ENCODE measurements at places on chromosomes 5 and 9.

DNA sequence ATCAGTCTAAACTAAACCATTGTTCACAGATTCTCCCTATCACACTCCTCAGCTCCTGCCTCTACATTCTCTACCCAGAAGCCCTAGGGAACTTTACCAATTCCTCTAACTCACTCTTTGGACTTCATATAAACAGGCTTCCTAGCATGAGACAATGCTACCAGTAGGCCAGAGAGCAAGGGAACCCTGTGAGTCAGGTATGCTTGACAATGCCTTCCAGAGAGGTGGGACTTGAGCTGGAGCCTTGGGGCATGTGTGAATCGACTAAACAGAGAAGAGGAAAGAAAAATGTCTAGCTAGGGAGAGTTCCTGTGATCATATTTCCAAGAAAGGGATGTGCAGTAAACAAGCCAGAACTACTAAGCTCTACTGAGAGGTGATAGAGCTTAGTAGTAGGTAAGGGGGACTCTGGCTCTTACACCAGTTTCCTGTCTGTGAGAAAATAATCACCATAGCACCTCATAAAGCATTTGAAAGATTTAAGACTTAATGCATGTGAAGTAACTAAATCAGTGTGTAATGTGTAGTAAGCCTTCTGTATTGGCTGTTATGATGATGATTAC, 6.4 kb upstream of the RFK start:
- DNase-seq, result no peak

GRCh38 chr5:117209479-117209878, 634.9 kb upstream of the SEMA6A start:
- no peak for DNase-seq

DNA sequence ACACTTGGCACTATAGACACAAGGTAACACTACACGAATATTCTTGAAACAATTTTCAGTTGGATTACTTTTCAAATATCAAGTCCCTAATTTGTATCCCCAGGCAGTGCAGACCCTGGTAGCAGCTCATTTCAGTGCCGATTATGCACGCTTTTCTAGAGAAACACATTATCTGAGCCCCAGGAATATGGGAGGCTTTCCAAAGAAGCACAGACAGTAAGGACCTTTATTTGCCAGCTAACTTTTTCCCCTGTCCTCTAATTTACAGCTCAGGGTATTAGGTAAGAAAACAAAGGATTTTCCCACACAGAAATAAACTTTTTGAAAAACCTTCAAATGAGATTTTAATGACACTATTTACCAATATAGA, 852.3 kb upstream of the DMAC1 start:
- DNase-seq, result no peak

- DNase-seq, result no peak
Observed at GRCh38 chr5:133741396-133741795, 129.1 kb upstream of the FSTL4 start.

- no peak for DNase-seq
Observed at GRCh38 chr5:15160091-15160490, 288.5 kb upstream of the ANKH start.

GRCh38 chr5:59238126-59238902, 655.2 kb downstream of the PDE4D start:
- DNase-seq, result no peak

DNA sequence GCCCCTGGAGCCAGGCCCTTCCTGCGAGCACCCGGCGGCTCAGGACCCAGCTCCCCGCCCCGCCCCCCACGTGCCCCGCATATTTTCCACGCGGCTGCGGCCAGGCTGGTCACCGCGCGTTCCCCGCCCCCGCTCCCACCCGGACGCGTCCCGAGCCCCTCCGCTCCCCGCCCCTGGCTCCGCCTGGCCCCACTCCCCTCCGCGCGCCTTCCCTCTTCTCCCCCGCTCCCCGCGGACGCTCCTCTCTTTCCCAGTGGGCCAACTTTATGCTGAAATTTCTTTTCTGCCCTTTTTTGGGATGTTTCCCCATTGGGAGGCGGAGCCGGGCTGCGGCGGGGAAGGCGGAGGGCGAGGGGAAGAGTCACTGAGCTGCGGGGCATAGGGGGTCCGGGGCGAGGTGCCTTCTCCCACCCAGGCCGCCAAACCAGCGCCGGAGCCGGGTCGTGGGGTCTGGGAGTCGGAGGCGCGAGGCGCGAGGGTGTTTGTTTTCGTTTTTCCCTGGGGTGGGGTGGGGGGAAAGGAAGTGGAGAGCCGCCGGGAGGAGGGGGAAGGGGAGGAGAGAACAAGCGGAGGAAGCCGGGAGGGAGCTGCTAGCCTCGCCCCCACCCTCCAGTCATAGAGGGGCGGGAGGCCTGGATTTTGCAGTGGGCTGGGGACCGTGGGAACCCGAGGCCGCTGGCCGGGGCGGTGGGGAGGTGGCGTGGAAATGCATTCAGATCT, 1.0 kb upstream of the TPM2 start:
- peak; percentile 84 for DNase-seq

DNA sequence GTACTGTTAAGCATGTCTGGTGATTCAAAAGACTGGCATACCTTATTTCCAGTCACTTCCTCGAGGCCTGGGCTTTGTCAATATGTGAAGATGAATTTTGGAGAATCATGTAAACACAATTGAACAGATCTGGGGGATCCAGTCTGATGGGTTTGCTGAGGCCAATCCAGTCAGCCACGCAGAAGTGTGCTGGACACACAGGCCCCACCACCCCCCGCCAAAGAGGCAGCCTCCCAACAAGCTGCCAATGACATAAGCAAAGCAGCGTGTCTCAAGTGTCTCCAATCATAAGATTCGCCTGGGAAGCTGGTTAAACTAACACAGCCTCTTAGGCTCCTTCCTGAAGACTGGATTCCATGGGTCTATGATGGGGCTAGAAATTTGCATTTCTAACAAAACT, 192.9 kb upstream of the KLF9 start:
- DNase-seq, result no peak

DNA sequence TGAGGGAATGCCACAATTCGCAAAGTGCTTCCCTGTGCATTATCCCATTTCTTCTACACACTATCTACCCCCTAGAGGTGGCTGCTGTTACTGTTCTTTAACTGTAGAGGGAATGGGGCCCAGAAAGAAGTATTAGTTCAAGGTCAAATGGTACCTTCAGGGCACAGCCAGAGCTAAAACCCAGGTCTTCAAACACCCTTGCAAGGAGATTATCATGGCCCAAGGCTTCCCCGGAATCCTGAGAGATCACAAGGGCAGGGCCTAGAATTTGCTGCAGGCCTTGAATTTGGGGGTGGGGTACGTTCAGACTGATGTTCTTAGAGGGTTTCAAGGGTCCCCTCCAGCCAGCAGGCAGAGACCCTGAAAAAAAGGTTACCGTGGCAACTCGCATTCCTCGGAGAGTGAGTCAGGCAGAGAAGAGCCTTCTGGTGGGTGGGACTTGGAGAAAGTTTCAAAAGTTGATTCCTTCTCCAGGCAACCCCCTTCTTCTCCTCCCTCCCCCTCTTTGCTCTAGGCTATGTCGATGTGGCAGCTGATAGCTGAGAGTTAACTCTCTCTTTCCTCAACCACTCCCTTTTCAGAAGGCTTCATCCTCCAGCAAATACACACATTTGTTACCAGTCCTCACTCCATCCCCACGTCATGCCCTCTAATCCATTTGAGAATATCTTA, 1.9 kb downstream of the SPARC start:
- DNase-seq, result peak; percentile 82

DNA sequence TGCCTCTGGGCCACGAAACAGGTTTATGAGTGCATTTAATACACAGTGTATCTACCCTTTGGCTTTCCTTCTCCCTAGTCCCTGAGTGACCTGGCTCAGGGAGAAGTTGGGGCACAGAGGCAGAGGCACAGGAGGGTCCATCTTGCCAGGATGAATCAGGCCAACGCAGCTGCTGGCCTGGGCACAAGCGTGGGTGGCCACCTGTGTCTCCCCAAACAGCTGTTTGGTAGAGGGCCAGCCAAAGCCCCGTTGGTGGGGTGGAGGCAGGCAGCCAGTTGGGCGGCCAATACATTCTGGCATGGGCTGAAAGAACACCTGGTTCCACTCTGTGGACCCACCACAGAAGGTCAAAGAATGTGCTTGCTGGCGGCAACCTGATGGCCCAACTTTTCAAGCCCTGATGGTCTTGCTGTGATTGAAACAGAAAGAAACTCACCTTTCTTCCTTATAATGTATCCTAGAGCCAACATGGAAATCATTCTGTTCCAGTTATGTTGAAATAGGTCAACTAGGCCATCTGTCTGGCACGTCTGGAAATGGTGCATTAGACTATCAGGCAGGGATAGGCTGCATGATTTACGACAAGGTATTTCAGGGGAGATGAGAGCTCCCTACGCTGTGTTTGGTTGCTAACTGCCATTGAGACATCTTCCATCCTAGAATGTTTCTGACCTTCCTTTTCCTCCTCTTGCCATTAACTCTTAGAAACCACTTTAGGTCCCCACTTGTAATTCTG, 337.4 kb downstream of the ADAMTS6 start:
- no peak for DNase-seq

DNA sequence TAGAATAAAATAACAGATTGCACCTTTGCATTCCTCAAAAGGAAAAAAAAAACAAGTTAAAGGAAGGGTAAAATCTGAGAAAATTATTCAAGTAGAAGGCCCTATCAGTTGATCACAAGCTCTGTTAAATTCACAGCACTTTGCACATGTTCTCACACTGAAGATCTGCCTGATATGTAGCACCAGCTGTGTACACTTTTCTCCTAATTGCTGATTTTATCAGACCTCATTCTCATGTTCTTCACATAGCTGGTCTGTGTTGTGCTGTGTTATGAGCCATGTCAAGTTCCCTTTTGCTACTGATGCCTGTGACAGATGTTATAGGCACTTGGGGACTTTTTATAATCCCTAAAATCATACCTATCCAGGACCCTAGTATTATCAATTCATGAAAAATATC, 390.4 kb upstream of the PRR16 start:
- DNase-seq, result no peak

DNA sequence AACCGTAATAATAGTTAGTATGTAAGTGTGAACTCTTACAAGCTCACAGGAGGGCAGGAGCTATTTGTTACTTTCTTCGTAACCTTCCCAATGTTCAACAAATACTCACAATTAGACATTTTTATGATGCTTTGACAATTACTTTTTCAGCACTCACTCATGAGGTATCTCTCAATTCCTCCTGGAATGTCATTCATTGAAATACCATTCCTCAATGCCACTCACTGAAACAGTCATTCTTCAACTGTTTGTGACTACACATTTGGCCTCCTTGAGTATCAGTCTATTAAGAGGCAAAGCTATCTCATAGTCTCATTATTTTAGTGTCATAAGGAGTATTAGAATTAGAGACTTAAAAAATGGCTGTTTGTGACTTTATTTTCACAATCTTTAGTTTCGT, 734.1 kb upstream of the DMAC1 start:
- no peak for DNase-seq

Data from H1 (cell line).